GM12892 (cell line): ENCODE measurements at places on chromosomes 3 and 15.

DNA sequence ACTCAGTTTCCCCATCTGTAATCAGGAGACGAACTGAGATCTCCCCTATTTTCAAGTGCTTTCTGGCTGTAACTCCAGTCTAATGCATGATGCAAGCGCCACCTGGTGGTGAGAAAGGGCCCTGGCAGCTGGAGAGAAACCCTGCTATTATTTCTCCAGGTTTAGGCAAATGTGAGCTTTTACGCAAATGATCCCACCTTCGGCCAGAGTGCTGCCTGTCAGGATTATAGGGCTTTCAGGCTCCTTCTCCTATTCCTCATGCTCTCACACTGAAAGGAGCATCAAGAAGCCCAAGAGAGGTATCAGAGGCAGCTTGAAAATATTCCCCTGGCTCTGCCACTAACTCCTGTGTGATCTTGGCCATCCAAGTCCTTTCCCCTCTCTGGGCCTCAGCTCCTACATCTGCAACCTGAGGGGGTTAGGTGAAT, 93.9 kb upstream of the RASGRF1 start:
- DNase-seq = peak; percentile 46

DNA sequence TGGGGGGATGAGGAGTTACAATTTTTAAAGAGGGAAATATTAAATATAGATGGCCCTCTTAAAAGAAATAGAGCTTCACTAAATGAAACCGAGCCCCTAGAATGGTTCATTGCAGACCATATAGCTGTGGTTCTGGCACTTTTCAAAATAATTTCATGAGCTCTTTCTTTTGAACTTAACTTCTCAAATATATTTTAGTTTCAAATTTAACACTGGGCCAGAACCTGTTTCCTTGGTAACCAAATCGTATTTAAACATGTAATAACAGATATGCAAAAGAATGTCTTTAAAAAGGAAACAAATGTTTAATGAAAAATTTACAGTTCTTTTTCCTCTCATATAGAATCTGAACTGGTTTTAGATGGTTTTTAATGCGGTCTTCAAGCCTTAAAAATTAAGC, 20.1 kb downstream of the ZBTB38 start:
- DNase-seq = no peak

- no peak for DNase-seq
Measured at GRCh38 chr3:60055765-60056164, 1005.9 kb upstream of the CFAP20DC start.

DNA sequence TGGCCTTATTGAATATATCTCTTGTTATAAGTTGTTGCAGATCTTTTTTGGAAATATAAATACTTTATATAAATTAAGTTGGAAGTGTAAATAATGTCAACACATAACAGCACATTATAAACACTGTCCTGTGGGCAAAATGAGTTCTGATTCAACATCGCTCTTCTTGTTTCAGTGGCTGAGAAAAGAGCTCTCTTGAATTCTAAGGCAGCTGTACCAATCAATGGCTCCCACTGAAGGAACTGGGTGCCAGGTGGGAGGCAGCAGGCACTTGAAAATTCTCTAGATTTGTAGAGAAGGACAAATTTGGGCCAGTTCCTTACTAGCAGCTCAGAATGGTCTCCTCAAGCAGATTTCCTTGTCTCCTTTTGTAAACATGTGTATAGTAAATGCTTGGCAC, 45.6 kb downstream of the CHST2 start:
- no peak for DNase-seq

- DNase-seq = no peak
Measured at GRCh38 chr15:68208636-68209240, 3.6 kb upstream of the CALML4 start.

GRCh38 chr3:166100730-166101129, 263.5 kb upstream of the BCHE start:
- no peak for DNase-seq

DNA sequence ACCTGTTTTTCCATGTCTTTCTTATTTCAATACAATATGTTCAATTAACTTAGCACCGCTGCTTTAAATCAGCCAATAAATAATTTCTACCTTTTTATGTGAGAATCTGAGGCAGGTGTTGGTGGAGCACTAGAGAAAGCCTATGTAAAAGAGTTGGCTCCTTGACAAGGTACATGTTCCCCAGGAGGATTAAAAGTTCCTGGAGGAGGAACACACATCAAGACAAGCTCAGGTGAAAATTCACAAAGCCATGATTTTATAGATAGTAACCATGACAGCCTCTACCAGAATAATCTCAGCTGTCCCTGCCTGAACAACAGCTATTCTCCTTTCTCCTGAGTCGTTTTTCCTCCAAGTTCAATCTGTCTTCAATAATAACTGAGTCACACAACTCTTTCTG, 3.4 kb upstream of the ZBED2 start:
- DNase-seq = no peak

- no peak for DNase-seq
Measured at GRCh38 chr3:76010252-76010651, 224.9 kb upstream of the ZNF717 start.

- DNase-seq = no peak
Measured at GRCh38 chr3:72190050-72190449, 405.1 kb upstream of the PROK2 start.

- no peak for DNase-seq
Measured at GRCh38 chr3:49422379-49423248, at the start of gene AMT. Gene AMT, minus strand, starts transcription at chr3:49422473. Its CDS starts 23 bp downstream, at chr3:49422450.
